ENCODE measurements at places on chromosomes 6 and 20.

GRCh38 chr6:169530752-169531123 lies 171.1 kb downstream of the WDR27 start:
- peak overlapping the region; percentile 55 for H3K27ac ChIP-seq
- H3K27me3 ChIP-seq = no peaks in the 10 kb centered on the region
- H3K4me1 ChIP-seq = peaks cover 16% of the 10 kb centered on the region
- H3K36me3 ChIP-seq = peaks cover 5% of the 10 kb centered on the region
- peak overlapping the region; percentile 20 for H3K4me3 ChIP-seq

GRCh38 chr6:35596448-35597442 lies 84.0 kb upstream of the TULP1 start:
- H3K4me3 ChIP-seq = no peak overlapping the region
- no peaks in the 10 kb centered on the region for H3K27me3 ChIP-seq
- peaks cover 66% of the 10 kb centered on the region for H3K4me1 ChIP-seq
- DNase-seq = no peak

DNA sequence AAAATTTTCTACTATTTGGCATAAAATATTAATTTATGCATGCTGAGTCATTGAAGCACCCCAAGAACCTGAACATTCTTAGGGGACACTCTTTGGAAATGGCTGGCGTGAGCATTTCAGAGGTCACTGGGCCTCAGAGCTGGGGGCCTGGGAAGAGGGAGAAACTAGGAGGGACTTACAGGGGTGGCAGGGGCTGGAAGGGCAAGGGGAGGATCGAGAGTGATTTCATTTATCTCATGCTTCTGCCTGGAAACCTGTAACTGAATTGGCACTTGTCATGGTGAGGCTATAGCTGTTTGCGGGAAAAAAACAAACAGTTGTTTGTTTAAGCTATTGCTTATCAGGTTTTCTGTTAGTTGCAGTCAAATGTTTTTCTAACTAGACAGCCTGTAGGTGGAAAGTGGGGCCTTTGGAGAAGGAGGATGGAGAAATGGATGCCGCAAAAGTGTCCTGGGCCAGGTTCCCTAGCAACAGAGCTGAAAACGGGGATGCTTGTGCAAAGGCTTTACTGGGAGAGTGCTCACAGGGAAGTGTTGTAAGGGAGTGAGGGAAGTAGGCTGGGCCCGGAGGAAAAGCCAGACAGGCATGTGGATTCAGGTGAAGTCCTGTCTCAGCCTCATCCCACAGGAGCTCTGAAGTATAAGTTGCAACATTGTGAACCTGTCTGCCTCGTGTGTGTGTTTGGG lies 36.4 kb upstream of the KAT14 start:
- DNase-seq = no peak
- H3K27ac ChIP-seq = no peak overlapping the region
- H3K27me3 ChIP-seq = no peaks in the 10 kb centered on the region
- H3K4me1 ChIP-seq = no peaks in the 10 kb centered on the region

GRCh38 chr20:43731927-43732326 lies 5.1 kb upstream of the GTSF1L start:
- DNase-seq = no peak
- H3K27me3 ChIP-seq = no peaks in the 10 kb centered on the region
- H3K27ac ChIP-seq = no peak overlapping the region

DNA sequence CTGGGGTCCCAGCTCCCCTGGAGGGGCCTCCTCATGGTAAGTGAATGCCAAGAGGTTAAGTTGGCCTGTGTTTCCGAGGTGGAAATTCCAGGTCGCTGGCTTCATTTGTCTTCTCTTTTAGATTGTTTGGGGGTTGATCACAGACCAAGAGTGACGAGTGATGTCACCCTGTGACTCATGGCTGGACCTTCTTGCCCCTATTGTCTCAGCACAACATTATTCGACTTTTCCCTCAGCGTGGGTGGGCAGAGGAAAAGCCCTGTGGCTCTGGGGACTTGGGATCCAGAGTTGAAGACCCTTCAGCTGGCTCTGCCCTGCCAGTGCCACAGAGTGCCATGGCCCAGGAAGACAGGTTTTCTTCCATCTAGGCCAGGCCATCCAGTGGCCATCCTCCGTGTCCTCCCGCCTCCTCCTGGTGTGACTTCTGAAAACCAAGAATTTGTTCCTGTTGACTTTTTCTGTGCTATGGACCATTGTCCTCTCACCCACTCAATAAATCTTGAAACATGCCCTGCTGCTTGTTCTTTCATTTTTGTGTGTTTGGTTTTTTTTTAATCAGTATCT lies 15.4 kb upstream of the SNHG17 start:
- no peak for DNase-seq
- H3K4me3 ChIP-seq = no peak overlapping the region
- peaks cover 13% of the 10 kb centered on the region for H3K36me3 ChIP-seq
- no peaks in the 10 kb centered on the region for H3K27me3 ChIP-seq
- peaks cover 38% of the 10 kb centered on the region for H3K4me1 ChIP-seq
- H3K27ac ChIP-seq = peak overlapping the region; percentile 8

DNA sequence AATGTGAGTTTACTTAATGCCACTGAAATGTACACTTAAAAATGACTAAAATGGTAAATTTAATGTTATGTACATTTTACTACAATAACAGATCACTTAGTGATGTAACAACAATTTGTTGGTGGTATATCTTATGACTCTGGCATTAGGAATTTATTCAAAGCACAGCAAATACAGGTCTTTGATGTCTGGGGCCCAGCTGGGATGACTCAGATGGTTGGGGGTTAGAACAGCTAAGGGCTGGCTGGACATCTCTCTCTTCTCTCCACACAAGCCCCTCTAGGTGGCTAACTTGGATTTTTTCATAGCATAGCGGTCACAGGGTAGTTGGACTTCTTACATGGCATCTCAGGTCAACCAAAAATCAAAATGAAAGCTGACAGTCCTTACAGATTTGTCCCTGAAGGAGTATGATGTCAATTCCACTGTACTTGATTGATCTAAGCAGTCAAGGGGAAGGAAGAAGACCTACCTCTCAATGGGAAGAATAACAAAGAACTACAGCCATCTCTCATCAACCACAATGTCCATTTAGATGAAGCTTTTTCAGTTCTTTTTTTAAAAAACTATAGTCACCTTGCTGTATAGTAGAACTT lies 37.5 kb upstream of the LCA5 start:
- H3K27me3 ChIP-seq = no peaks in the 10 kb centered on the region
- no peak for DNase-seq
- no peaks in the 10 kb centered on the region for H3K4me1 ChIP-seq
- H3K27ac ChIP-seq = no peak overlapping the region

DNA sequence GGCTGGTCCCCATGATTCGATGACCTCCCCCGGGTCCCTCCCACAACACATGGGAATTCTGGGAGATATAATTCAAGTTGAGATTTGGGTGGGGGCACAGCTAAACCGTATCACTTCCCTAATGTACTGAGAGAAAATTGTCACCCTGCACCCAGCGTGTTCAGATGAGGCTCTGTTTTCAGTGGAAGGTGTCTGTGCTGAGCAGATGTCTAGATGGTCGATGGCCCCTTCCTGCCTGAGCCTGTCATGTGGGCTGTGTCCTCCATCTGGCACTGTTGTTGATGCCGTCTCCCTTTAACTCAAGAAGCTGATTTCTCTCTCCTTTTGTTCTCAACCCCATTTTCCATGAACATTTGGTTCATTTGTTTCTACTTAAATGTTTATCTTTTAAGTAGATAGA lies 37.0 kb downstream of the TMEM181 start:
- peaks cover 31% of the 10 kb centered on the region for H3K36me3 ChIP-seq
- H3K27me3 ChIP-seq = no peaks in the 10 kb centered on the region
- H3K4me3 ChIP-seq = no peak overlapping the region
- no peak overlapping the region for H3K27ac ChIP-seq

DNA sequence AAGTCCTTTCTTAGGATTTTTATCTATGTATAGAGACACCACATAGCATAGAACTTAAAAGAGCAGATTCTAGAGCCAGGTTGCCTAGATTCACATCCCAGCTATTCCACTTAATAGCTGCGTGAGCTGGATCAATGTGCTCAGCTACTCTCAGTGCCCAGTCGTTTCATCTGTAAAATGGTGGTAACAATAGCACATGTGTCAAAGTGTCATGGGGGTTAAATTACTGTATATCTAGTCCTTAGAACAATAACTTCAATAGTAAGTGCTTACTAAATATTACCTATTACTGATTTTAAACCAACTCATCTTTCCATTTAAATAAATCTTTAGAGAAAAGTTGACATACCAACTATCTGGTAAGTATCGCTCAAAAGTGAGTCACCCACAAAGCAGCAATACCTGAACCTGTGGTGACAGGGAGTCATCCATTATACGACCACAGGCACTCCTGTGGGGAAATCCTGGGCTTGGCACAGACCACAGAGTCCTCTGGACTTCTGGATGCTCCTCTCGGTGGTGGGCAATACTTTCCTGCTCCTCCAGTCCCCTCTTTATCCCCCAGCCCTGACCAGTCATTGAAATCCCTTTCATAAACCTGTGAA lies 154.8 kb downstream of the PDSS2 start:
- H3K27ac ChIP-seq = no peak overlapping the region
- H3K36me3 ChIP-seq = no peaks in the 10 kb centered on the region
- H3K27me3 ChIP-seq = no peaks in the 10 kb centered on the region
- peaks cover 5% of the 10 kb centered on the region for H3K4me1 ChIP-seq

DNA sequence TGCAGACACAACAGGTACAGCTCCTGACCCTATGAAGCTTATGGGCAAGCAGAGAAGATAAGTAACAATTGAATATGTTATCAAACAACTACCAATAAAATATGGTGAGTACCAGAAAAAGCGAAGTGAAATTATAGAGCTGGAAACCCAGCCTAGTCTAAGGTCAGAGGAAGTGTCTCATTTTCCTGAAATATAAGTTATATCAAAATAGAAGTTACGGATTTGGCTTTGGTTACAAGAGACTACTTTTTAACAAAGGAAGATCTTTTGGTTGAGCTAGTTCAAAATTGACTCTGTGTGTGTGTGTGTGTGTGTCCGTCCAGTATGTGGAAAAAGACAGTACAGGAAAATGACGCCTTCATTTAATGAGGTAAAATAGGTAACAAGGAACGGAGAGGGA lies 8.9 kb downstream of the STX11 start:
- H3K4me1 ChIP-seq = peaks cover 59% of the 10 kb centered on the region
- no peak for DNase-seq
- no peak overlapping the region for H3K4me3 ChIP-seq
- no peaks in the 10 kb centered on the region for H3K27me3 ChIP-seq
- no peak overlapping the region for H3K27ac ChIP-seq

GRCh38 chr6:37170273-37171200 lies 585 bp downstream of the PIM1 start:
- H3K4me1 ChIP-seq = peaks cover 51% of the 10 kb centered on the region
- peak; percentile 37 for DNase-seq
- H3K4me3 ChIP-seq = peak overlapping the region; percentile 89
- H3K27me3 ChIP-seq = peaks cover 2% of the 10 kb centered on the region
- peaks cover 45% of the 10 kb centered on the region for H3K36me3 ChIP-seq

- H3K27ac ChIP-seq = no peak overlapping the region
- H3K27me3 ChIP-seq = no peaks in the 10 kb centered on the region
- H3K4me1 ChIP-seq = no peaks in the 10 kb centered on the region
- no peaks in the 10 kb centered on the region for H3K36me3 ChIP-seq
- DNase-seq = no peak
These were observed 443.0 kb downstream of the PKHD1 start for GRCh38 chr6:51644426-51644825.

DNA sequence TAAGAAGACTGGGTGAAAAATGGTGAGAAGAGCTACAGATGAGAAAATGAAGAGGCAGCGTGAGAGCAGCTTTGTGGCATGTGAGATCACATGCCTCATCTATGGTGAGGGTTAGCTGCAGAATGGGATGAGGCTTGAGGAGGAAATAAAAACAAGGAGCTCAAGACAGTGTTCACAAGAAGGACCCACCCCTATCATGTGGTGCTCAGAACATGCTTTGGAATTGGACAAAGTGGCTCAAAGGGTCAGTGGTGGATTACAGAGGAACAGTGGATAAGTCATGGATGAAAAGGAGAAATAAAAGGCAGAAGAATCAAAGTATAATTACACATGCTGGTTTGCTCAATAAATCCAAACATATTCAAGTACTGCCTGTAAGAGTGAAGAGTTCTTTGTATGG lies 126.9 kb upstream of the UST start:
- DNase-seq = no peak
- no peaks in the 10 kb centered on the region for H3K4me1 ChIP-seq

GRCh38 chr20:47801079-47801478 lies 15.8 kb upstream of the SULF2 start:
- H3K36me3 ChIP-seq = no peaks in the 10 kb centered on the region
- H3K4me3 ChIP-seq = no peak overlapping the region
- no peak overlapping the region for H3K27ac ChIP-seq
- no peak for DNase-seq
- H3K4me1 ChIP-seq = no peaks in the 10 kb centered on the region

DNA sequence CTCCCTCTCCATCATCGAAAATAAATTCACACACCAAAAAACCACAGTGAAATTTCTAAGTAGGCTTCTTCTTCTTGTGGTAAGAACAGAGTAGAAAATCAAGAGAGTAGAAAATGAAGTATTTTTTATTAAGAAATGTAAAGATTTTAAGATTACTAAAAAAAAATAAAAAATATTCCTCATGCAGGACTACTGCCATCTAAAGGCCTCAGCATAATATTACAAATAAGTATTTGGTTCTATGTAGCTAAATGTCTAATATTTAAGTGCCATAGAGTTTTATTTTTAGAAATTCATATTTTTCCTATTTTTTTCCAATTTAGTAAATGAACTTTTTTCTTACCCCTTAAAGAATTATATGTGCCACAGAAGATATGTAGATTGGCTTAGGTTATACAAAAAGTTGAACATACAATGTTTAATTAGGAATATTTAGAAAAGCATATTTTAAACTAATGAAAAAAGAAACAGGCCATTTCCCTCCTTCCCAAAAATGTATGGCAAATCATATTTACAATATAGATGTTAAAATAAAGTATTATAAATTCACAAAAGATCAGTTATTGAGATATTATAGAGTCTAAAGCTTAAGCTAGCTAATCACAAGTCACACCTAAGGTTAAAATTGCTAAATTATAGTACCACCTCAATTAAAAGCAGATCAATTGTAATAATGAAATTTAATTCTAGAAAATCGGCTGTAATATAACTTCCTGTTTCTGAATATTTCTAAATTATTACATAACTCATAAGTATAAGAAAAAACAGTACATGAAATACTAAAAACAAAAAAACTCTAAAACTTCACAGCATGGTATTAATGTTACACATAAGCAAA lies 3.5 kb upstream of the NT5DC1 start:
- no peak overlapping the region for H3K4me3 ChIP-seq
- no peak for DNase-seq
- peaks cover 25% of the 10 kb centered on the region for H3K4me1 ChIP-seq
- peaks cover 2% of the 10 kb centered on the region for H3K27me3 ChIP-seq
- no peak overlapping the region for H3K27ac ChIP-seq
